Left ventricle myocardium inferior (tissue), 1 donor: ENCODE measurements at places on chromosomes 7 and 10.
A peak's percentile ranks its signal among the peaks of the same experiment; 100 is the strongest.

DNA sequence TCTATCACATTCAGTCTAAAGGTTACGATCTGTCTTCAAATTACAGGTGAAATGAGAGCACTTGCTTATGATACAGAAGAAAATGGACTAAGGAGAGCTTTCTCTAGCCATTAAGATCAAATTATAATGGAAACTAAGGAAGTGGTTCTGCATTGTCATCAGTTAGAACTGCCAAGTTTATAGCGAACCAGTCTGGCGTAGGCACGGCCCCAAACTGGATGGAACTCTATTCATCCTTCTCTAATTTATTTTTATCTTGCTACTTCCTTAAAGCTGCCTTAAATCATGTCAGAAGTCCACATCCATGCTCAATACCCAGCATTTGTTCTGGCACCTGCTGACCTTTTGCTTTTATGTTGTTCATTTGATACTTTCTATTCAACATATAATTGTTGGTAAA is 63.7 kb upstream of the APBB1IP start:
- no peak for DNase-seq

GRCh38 chr7:124922200-124922599 is 7.4 kb downstream of the POT1 start:
- DNase-seq = no peak

GRCh38 chr10:75525067-75525466 is 93.6 kb downstream of the LRMDA start:
- DNase-seq = no peak

DNA sequence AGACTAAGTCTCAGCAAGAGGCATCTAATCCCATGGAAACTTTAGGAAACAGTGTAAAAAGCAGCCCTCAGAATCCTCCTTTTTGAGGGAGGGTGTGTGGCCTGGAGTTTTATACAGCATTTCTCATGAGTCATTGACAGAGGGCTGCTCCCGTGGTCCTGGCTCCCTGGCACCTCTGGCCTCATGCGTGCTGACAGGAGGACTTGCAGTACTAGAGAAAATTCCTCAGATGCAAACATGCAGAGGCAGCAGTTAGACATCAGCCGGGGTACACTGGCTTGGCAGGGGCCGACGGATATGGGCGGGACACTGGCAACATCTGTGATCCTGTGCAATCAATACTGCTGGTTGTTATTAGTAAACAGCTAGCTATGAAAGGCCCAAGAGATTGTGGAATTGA is 925.1 kb upstream of the CELF2 start:
- peak; percentile 26 for DNase-seq

DNA sequence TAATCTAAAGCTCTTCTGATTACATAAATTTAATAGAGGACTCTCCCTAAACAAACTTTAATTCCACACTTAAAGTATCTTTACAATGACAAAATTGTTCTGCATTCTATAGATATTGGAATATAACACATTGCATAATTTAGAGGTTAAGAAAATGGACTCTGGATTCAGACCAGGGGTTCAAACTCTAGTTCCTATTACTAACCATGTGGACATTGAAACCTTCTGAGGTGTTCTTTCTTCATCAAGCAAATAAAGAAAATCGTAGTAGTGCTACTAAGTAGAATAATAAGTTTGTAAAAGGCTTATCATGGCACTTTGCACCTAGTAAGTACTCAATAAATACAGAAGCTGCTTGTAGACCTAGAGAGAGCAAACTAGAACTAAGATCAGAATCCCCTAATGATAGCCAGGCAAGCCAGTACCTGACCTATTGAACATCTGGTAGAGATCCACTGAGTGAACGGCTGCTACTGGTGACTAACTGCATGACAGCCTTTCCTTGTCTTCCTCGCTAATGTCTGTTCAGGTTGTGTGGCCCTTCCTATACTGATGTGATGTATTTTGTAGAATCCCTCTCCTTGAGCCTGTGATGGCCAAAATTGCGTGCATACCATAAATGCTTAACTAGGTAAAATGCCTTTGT is 430.3 kb downstream of the KCNMA1 start:
- no peak for DNase-seq

- no peak for DNase-seq
These were observed 746.8 kb downstream of the GRID1 start for GRCh38 chr10:85619832-85620231.

GRCh38 chr10:118210276-118210675 is 131.8 kb downstream of the FAM204A start:
- DNase-seq = no peak

GRCh38 chr7:79386688-79387422 is 66.6 kb downstream of the MAGI2 start:
- DNase-seq = no peak

DNA sequence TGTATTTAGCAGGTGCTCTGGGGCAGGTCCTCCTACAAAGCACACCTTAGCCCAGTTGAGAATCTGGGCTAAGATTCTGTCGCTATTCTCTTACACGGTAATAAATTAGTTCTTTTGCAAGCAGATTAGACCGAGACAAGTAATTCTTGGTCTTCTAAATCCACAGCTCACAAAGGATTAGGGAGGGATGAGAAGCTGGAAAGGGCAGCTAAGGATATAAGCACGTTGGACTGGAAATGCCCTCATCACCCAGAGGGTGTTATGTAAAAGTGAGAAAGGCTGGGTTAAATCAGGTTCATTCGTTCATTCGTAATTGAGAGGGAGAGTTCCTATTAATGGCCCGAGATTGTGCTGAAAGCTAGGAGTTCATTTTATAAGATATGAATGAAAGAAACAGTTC is 41.8 kb downstream of the PFKFB3 start:
- no peak for DNase-seq

DNA sequence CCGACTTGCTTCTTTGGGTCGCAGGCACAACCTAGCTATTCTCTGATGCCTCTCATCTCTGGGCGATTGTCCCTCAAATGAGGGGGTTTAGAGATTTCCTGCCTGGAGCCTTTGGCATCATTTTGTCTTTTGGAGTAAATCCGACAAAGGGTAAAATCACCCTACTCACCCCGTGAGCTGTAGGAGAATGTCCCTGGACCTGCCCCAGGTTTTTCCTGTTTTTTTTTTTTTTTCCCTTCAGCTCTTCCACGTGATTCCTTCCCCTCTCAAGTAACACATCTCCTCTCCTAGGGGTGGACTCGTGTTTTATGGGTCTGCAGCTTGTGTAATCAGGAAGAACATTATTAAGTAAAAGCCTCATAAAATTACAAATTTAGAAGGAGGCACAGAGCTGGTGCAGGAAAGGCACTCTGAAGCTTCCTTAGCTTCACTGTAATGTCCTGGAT is 128.4 kb upstream of the ZNF746 start:
- no peak for DNase-seq

DNA sequence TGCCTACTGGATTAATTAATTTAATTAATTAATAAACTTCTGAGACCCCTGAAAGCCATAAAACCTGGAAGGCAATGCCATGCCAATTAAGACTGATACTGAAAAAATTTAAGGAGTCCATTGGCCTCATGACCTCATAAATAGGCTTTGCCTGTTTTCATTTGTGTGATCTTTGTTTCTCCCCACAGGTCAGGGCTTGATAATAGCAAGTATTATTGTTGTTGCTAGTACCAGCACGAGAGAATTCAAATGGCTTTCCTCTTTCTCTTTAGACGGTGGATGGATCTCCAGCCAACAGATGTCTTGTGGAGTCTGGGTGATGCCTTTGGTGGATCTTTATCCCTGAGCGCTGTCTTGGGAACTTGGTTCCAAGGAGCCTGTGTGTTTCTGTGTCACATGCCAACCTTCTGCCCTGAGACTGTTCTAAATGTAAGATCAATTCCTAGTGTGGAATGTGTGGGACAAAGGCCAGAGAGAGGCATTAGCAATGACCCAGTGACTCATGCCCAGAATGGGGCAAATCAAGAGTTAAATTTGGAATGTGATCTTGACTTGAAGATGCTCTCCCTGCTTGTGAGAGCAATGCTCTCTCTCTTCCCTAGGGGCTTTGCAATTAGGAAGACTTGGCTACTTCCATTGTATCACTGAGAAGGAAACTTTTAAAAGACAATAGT is 17.7 kb downstream of the ACSM6 start:
- no peak for DNase-seq
